ENCODE measurements at places on chromosomes 1 and 21. TPM values are rescaled to one million over a fixed set of nuclear protein-coding genes. Genes with fewer than 3 reads are reported as not detected.

DNA sequence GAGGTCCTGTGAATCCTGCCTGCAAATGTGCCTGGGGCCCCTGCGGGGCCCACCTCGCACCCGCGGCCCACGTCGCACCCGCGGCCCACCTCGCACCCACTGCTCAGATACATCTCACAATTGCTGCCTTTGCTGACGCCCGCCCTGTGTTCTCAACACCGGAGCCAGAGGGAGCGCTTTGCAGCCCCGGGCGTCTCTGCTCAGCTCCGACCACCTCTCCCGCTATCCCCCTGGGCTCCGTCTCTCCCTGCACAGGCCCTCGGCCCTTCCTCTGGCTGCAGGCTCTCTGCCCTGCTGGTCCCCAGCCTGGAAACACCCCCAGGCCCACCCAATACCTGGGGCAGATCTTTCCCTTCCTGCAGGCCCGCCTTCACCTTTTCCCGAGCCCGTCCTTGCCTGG is 44.8 kb downstream of the TP73 start:
- no peak for DNase-seq

The TEDDM1 gene
- not detected for total RNA-seq

- no peak for DNase-seq
Measured at GRCh38 chr1:160129046-160129445, 13.5 kb downstream of the ATP1A2 start.

- DNase-seq, result no peak
Measured at GRCh38 chr1:79388694-79389361, 382.3 kb upstream of the ADGRL4 start.

The CTSK gene
- 136 TPM for total RNA-seq

GRCh38 chr1:39539252-39539790 is 37.3 kb downstream of the PABPC4 start:
- peak; percentile 89 for DNase-seq

The MCOLN2 gene
- total RNA-seq, result 0.32 TPM

DNA sequence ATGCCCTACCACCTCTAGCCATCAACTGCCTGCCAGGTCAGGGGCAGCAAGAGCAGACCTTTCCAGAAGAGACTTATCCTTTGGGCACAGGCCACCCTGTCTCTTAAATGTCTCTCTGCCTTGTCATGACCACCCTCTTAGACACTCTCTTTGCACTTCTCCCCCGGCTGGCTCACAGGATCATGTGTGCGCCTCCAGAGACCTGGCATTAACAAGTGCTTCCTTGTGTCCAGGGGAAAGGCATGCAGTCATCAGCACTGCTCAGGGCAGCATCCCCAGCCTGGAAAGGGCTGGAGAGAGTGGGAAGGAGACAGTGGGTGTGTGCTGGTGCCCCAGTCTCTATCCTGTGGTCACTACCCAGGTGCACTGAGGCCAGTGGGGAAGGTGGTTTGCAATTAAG is 85.2 kb upstream of the TLR5 start:
- no peak for DNase-seq

The FYB2 gene
- total RNA-seq, result not detected

GRCh38 chr1:35369922-35370671 is 101.6 kb downstream of the ZMYM4 start:
- DNase-seq, result no peak

GRCh38 chr1:92909321-92909720 is 51.9 kb downstream of the DIPK1A start:
- no peak for DNase-seq

GRCh38 chr1:154306151-154306550 is 14.7 kb upstream of the AQP10 start:
- DNase-seq, result no peak

The UQCRHL gene
- total RNA-seq, result 0.71 TPM

The AK2 gene
- total RNA-seq, result 82.4 TPM

DNA sequence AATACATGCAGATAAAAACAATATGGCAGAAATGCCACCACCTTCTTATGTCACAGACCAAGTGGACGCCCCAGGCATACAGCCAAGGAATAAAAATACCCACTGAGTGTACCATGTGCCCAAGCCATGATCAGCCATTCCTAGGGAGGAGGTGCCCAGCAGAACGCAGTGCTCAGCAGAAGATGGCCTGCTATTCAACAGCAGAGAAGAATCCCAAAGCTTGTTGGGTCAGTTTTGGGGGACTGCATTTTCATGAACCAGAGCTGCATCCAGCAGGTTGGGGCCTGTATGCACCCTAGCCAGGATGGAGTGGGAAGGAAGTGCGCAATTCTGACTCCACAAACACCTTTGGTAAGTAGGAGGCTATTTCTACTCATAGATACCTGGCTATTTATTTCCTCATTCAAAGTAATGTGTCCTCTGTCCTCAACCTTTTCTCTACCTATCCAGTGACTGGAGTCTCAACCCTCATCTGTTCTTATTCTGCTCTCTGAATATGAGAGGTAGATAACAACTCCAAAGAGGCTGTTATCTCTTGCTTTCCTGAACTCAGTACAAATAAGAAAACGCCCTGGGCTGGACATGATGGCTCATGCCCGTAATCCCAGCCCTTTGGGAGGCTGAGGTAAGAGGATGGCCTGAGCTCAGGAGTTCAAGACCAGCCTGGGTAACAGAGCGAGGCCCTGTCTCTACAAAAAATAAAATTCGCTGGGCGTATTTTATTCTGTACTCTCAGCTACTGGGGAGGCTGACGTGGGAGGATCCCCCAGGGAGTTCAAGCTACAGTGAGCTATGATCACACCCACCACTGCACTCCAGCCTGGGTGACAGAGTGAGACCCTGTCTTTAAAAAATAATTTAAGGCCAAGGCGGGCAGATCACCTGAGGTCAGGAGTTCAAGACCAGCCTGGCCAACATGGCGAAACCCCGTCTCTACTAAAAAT is 2.5 kb upstream of the PLEKHM2 start:
- DNase-seq, result no peak

GRCh38 chr1:157438146-157438545 is 114.2 kb downstream of the FCRL5 start:
- no peak for DNase-seq

The TCHHL1 gene
- not detected for total RNA-seq

GRCh38 chr1:116574581-116575291 is 3.9 kb upstream of the CD58 start:
- no peak for DNase-seq

- DNase-seq, result no peak
Measured at GRCh38 chr1:179831225-179831624, 46.4 kb downstream of the TOR1AIP2 start.

DNA sequence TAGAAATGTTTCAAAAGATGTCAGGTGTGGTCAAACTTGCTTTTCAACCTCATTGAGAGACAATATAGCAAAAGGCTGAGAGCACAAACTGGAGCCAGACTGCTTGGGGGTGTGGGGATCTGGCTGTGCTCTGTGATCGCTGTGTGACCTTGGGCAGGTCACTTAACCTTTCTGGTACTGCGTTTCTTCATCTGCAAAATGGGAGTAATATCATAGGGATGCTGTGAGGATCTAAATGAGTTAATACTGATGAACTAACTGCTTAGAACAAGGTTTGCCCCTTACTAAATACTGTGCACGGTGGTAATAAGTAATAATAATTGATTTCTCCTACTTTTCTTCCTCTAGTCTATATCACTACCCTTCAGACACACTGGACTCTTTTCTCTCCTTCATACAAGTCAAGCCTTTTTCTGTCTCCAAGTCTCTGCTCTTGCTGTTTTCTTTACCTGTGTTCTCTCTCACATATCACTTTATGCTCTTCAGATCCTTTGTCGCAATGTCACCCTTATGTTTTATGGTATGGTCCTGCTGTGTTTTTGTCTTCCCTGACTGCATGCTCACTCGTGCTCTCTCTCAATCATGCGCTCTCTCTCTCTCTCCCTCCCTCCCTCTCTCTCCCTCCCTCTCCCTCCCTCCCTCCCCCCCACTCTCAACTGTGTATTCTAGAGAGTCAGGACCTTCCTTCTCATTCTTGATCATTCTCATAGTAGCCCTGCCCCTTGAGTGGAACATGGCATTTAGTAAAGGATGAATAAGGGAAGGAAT is 3.3 kb downstream of the MGST3 start:
- no peak for DNase-seq

DNA sequence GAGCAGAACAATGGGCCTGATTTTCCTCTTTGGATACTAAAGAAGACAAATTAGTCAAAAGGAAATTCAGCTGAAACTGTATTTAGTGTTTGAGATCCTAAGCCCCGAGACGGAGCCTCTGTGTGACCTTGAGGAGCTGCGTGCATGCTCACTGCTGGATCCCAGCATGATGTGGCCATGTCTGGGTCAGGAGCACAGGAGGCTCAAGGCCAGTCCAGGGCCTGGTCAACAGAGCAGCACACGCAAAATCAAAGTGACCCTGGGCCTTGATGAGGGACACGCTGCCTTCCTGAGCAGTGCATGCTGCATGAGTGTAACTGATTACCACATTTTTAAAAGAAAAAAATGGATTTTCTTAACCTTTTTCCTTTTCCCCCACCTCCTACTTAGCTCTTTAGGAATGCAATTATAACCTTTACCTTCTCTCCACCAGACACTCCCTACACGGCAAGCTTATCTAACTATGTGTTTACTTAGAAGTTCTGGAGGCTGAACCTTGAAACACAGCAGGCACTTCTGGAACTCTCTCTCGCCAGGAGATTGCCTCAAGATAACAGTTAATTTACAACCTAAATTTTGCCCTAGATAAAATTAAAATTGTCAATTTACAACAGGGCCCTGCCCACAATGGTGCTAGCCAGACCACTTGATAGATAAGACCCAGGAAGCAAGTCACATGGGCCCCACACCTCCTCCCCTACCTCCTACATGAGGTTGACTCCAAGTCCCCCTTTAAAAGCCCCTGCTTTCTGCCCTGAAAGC is 144.6 kb downstream of the LRIG2 start:
- no peak for DNase-seq

The CYP4A11 gene
- total RNA-seq, result not detected

DNA sequence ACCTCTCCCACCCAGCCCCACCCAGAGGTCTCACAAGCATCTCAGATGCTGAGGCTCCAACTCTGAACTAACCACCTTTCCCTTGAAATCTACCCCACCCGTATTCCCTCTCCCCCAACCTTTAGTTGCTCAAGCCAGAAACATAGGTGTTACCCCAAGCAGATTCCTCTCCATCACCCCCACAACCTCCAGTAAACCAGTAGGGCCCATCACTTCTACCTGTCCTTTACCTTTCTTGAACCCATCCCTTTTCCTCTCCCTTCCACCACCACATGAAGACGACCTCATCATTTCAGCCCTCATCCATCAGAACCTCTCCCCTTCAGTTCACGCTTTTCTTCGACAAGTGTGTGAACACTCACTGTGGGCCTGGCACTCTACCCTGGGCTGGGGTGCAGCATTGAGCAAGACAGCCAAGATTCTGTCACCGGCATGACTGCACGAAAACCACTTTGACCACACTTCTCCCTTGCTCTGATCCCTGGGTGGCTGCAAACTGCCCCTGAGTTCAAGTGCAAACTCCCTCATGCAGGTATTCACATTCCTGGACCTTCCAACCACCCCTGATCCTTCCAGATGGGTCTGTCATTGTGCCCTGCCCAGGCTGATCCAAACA is 65.5 kb upstream of the LAPTM5 start:
- DNase-seq, result peak; percentile 48

The NHLH1 gene
- 0.14 TPM for total RNA-seq

GRCh38 chr1:14567056-14567455 is 31.4 kb upstream of the KAZN start:
- no peak for DNase-seq

The USP1 gene
- total RNA-seq, result 29.8 TPM

DNA sequence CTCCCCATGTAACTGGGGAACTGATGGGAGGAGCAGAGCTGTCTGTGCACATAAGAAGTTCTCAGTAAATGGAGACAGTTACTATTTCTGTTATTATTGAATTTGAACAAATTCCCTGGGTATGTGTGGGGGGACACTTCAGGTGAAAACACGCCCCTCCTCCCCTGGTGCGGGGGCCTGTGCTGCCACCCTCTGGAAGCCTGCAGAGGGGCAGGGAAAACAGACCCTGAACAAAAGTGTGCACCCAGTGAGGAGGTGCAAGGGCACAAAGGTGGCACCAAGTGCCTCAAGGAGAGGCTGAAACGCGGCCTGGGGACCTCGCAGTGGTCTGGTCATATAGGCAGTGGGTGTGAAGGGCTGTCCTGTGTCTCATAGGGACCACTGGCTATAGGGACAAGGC is 18.2 kb upstream of the NADK start:
- no peak for DNase-seq

The LHX8 gene
- not detected for total RNA-seq

DNA sequence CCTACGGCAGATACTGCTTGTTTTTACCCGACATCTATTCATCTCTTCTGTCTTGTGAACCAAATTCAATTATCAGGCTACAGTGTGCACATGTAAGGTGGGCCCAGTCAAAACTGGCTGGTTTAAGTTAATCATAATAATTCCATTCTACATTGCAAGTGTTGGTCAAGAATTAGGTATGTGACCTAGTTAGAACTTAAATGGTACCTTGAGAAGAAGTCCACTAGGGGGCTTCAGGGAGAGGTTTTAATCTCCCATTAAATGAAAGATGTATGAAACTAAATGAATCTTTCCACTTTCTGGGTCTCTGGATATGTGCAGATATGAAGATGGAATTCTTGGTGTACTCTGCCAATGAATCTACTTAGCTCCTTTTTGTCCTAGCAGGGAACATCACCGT is 187.1 kb downstream of the CDC42BPA start:
- DNase-seq, result no peak

- DNase-seq, result no peak
Measured at GRCh38 chr1:60560701-60561100, 487.1 kb upstream of the C1orf87 start.

DNA sequence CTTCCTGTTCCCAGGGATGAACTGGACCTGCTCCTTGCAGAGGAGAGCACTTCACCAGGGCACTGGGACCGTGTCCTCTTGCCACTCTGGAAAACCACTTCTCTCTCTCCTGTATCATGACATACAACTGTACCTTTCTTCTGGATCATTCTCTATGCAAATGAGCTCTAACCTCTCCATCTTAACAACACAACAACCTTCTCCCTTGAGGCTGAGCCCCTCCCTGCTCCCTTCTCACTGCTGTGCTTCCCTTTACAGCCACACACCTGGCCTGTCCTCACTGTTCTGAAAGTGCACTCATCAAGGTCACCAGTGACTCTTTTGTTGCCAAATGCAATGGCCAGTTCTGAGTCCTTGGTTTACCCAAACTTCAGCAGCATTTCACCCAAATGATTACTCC is 54.5 kb upstream of the MRPS6 start:
- no peak for DNase-seq

DNA sequence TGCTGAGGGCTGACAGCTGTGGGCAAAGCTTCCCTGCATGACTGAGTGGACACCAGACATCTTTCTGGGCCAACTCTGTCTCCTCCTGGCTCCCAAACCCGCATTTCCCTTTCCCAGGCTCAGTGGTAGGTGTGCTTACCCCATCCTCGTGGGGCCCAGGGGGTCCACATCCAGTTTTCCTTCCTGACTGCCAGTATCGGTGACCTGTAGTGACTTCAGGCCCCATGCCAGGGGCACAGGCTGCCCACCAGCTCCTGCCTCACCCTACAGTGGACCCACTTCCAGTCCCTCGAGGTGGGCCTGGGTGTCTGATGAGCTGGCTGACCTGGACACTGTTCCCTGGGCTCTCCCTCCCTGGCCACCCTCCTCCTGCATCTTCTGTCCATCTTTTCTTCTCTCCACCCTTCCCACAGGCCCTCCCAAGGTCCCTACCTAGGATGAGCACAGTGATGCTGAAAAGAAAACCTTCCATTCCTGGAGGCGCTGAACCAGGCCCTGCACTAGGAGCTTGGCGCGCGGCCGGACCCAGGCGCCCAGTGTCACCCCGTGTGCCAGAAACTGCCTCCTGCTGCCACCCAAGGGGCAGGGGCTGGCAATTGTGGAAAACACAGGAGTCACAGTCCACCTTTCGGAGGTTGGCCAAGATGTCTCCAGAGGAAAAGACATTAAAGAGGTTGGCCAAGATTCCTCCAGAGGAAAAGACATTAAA is 67.1 kb downstream of the RUNX3 start:
- DNase-seq, result peak; percentile 53

GRCh38 chr1:106027871-106028270 is 1028.6 kb upstream of the PRMT6 start:
- no peak for DNase-seq

All from posterior vena cava (tissue), 2 donors.